ENCODE measurements at places on chromosomes 1 and 21. TPM values are rescaled to one million over a fixed set of nuclear protein-coding genes. Genes with fewer than 3 reads are reported as not detected.

GRCh38 chr1:110786802-110787327 is 86.1 kb upstream of the CD53 start:
- DNase-seq: no peak
- no peak overlapping the region for H3K4me3 ChIP-seq
- H3K27ac ChIP-seq: no peak overlapping the region
- no peaks in the 10 kb centered on the region for H3K4me1 ChIP-seq
- H3K36me3 ChIP-seq: no peaks in the 10 kb centered on the region
- H3K27me3 ChIP-seq: peaks cover 3% of the 10 kb centered on the region

DNA sequence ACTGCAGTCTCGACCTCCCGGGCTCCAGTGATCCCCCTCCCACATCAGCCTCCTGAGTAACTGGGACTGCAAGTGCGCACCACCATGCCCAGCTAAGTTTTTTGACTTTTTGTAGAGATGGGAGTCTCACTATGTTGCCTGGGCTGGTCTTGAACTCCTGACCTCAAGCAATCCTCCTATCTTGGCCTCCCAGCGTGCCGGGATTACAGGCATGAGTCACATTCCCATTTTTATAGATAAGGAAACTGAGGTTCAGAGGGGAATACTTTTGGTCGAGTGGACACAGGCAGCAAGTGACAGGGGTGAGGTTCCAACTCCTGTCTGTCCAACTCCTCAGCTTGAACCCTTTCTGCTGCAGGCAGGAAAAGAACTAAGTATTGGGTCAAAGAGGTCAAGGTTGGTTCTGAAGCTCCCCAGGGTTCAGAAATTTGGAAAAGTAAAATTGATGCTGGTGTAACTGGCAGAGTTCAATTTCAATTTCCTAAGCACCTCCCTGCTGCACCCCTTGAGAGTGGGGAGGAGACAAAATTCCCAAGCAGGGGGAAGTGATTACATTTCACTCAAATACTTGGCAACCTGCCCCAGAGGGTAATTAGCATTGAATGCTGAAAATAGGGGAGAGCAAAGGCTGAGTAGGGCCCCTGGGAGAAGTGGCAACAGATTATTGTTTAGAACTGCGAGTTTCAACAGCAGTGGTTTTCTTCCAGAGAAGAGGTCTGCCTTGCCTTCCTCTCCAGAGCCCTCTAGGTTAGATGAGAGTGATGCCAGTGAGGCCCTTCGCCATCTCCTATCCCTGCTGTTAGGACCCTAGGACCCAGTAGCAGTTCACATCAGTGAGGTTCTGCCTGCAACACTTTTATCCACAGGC is 17.5 kb upstream of the ALPL start:
- no peaks in the 10 kb centered on the region for H3K36me3 ChIP-seq

DNA sequence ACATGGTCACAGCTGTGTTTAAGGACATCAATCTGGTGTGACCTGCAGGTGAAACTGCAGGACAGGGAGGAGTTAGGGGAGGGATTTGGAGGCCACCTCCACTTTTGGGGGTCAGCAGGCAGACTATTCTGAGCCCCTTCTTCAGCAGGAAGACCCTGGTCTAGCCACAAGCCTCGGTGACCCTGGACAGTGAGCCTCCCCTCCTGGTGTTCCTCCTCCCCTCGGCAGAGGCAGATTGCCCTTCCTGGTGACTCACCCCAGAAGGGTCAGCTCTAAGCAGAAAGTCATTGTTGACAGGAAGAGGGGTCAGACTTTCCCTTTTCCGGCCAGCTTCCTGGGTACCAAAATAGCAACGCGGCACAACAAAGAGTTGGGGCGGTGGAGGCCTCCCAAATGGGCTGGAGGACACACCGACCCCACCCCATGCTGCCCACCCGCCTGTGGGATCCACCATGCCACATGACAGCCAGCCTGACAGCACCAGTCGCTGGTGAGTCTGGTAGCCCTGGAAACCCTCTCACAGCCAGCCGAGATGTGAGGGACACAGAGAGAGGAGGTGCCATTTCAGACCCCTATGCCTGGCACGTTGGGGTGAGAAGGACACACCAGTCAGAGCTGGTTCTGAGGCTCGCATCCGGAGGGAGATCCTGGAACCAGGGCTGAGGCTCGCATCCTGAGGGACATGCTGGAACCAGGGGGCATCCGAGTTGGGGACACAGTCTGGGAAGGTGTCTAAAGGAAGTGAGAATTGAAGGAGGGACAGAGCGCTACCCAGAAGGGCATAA is 14.7 kb upstream of the CSF1 start:
- no peaks in the 10 kb centered on the region for H3K27me3 ChIP-seq
- no peak overlapping the region for H3K27ac ChIP-seq
- H3K36me3 ChIP-seq: no peaks in the 10 kb centered on the region

Gene IFNLR1
- 4.2 TPM for total RNA-seq
